ENCODE measurements at places on chromosomes 2 and 18.

DNA sequence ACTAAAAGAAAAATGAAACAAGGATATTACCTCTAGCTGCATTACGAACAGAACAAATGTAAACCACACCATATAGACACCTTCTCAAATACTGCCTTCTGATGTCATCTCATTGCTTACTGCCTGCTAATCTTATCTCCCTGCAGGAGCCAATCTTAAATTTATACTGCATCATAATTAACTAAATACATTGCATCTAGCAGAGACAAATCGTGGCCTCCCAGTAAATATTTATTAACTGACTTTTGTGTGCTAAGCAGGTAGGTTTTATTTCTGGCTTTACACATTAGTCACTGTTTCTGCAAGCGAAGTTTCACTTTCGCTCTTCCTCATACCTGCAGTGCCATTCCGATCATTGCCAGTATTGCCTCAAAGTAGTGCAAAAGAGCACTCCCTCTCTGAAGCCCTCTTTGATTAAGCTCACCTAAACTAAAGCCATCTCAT, 67.5 kb downstream of the SPATS2L start:
- no peak for DNase-seq

DNA sequence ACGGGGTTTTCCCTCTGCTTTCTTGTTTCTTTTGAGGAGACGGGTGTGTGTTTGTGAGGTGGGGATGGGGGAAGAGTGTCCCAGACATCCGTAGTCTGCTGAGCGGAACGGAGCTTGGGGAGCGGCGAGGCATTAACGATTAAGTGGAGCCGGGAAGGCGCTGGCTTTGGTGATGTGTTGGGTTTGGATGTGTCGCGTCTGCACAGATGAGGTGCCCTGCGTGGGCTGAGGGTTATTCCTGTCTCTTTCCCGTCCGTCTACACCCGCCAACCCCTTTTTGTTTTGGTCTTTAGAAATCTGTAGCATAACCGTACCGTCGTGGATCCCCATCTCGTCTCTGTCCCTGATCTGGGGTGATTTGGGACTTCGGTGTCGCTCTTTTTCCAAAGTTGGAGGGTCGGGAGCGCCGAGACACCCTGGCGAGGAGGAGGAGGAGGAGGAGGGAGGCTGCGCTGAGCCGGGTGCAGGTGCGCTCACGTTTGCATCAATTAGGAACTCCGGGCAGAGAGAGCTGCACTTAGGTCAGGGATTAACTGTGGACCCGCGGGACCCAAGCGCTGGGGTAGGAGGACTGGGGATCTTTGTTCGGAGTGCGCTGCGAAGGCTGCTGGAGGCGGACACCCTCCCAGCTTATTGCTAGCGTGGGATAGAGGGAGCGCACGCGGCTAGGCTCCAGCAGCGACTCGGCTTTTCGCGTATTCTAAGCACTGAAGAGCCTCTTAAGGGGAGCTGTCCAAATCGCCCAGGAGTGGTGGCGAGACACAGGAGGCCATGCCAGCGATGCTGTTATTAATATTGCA, 720.3 kb downstream of the DPP10 start:
- no peak for DNase-seq

DNA sequence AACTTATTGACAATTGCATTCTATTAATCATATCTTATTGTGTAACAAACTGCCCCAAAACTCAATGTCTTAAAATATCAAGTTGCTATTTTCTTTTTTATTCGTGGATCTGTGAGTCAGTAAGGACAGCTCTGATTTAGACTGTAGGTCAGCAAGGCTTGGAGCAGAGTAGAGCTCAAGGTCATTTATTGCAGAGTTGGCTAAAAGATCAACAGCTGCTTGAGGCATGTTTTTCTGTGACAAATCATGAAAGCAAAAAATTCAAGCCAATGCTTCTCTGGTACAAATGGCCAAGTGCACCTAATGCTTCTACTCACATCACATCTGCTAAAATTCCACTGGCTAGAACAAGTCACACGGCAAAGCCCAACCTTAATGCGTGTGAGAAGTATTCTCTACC, 497.7 kb upstream of the LRATD1 start:
- DNase-seq, result no peak

DNA sequence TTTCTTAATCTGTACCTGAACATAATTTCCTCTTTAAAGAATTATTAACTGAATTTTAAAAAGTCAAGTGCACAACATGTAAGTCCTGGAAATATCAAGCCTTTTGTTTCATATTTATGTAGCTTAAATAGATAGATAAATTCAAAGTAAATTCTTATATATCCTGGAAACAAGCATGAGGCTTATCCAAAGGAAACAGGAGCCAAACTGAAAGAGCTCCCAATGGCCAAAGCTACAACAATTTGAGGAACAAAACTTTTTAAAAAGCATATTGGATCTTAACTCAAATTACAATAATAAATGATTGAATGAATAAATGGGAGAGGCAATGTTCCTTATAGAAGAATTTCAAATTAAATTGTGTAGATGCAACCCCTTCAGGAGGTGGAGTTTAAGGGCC, 679.1 kb downstream of the METTL4 start:
- DNase-seq, result no peak

- no peak for DNase-seq
Observed at GRCh38 chr2:241933179-241933911, 63.8 kb downstream of the RTP5 start.

GRCh38 chr18:52344881-52345280, 4.9 kb downstream of the DCC start:
- no peak for DNase-seq

GRCh38 chr2:42103829-42104228, 56.0 kb downstream of the PKDCC start:
- no peak for DNase-seq

DNA sequence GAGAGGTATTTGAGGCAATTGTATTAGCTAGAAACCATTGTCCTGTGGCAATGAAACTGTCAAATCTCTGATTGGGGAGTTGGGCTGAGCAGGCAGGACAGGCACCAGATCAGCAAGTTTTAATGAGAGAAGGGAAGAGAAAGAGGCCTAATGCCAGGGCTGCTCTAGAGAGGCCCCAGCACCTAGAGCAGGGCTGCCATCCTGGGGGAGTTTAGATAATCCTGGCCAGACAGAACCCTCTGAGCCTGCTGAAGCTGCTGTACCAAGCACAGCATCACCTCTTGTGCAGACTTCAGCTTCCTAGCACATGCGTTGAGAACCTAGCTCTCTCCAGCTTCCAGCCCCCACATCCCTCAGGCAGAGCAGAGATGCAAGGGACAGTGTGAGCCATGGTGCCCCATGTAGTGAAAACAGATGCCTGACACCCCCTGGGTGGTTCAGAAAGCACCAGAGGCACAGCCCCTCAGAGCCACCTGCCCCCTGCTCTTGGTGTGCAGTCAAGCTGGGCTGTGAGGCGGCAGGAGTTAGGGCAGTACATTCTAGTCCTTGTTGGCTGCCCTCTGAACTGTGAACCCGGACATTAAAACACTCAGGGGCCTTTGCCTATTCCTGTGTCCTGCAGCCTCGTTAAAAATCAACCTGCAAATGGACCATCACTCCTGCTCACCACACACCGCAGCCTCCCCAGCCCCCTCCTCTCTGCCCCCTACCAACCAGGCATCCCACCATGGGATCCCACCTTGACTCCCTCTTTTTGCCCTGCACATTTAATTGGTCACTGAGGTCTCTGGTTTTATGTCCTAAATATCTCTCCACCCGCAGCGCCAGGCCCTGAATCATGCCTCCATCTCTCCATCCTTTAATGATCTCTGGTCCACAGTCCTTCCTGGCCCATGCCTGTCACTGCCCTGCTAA, 52.7 kb downstream of the ADD2 start:
- DNase-seq, result no peak

DNA sequence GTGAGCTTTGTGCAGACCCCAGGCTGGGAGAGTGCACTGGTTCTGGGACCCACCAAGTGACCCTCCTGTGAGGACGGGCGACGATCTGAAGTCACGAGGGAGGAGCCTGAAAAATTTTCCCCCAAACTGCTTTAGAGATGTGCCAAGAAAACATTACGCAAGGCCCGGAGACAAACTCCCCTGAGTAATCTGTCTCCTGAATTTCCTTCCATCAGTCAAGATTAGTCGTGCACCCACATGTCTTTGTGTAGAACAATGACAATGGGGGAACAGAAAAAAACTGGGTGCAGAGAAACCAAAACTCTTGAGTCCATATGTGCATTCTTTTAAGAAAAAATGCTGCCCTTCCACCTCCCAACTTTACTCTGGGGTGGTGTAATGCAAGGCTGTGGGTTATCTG, 12.6 kb upstream of the NCK2 start:
- DNase-seq, result no peak

DNA sequence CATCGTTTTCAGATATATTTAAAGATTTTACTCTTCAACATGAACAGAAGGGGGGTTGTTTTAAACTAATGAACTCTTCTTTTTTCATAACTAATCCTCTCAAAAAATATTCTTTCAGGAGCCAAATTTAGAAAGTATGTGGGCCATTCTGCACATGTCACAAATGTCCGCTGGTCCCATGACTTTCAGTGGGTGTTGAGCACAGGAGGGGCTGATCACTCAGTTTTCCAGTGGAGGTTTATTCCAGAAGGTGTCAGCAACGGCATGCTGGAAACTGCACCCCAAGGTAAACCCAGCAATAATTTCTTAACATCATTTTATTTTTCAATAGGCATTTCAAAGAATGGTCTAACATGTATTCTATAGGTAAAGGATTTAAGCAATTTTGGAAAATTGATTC, 136.0 kb downstream of the EML6 start:
- no peak for DNase-seq

DNA sequence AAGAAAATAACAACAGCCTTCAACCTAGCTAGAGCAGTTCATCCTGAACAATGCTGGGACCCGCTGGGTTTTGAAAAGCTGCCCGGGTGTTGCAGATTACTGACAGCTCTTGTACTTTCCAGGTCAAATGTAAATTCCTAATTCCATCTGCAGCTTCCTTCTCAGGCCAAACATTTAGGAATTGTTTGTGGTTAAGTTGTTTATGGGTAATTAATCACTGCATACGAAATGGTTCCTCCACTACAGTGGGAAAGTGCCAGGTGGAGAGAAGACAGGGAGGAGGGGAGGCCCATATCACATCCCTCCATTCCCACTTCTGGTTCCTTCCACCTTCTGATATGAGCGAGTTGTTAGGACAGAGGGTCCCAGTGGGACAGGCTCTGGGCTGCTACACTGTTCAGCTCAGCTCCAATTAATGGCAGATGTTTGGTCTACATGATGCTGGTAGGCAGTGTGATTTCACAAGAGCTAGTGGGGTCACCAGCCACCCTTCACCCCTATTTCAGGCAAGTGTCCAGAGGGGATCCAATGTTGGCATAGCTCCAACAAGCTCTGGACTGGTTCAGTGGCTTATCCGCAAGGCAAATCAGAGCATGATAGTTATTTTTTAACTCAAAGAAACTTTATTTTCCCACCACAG, 112.9 kb upstream of the ACAA2 start:
- no peak for DNase-seq

DNA sequence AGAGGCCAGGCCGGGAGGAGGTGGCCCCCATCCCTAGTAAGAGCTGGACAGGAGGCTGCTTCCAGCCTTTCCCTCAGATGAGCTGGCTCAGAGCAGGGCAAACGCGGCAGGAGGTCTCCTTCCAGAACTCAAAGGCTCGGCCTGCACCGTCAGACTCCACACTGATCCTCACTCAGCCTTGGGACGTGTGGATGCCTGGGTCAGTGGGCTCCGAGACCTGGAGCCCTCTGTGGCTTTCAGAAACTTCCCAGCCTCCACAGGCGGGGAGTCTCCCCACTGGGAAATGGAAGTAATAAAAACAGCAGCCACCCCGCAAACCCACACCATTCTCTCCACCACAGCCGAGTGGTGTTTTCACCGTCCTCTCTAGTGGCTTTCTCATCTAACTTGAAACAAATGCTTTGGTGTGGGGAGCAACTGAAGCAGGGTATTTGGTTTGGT, 54.3 kb downstream of the INPP5D start:
- DNase-seq, result no peak

GRCh38 chr2:154704991-154705390, 6.5 kb downstream of the KCNJ3 start:
- no peak for DNase-seq

DNA sequence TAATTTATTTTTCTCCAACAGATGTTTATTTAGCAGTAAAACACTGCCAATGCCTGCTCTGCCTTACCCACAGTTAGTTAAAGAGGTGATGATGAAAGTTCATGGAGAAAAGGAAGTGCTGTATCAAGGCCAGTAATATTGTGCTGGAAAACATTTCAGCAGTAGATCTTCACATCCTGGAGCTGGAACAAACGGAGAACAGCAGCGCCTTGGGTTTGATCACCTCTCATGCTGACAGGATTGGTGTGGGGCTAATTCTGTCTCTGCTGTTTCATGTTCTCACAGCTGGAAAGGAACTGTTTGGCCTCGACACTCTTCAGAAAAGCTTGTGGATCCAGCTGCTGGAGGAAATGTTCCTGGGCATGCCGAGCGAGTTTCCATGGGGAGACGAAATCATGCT, 61.5 kb upstream of the RPE start:
- DNase-seq, result no peak

DNA sequence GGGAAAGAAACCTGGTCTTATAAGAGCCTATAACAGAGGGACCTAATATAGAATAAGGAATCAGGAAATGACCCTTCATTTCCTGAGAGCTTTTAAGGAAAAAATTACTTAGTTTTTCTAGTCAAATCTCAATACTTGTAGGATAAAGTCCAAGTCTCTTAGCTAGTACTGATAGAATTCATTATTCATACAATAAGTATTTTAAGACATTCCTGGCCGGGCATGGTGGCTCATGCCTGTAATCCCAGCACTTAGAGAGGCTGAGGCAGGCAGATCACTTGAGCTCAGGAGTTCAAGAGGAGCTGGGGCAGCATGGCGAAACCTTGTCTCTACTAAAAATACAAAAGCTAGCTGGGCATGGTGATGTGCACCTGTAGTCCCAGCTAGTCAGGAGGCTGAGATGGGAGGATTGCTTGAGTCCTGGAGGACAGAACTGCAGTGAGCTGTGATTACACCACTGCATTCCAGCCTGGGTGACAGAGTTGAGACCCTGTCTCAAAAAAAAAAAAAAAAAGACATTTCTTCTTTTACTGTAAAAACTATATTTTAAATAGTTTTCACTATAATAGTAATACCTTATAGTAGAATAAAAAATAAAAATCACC, 3.2 kb downstream of the RAB3GAP1 start:
- DNase-seq, result no peak

DNA sequence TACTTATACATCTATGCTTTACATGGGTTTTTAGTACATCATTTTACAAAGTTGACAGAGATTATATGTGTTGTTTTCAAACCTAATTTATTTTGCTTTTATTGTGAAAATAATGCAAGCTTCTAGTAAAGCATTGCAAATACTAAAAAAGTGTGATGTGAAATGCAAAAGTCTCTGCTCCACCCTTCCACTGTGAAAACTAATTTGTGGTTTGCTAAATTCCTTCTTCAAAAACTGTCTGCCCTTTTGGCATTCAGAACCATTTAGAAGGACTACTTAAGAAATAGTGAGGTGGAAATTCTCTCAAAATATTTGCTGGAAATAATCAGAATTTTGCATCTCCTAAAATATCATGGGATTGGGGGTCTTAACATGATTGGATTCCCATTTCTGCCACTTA, 78.4 kb downstream of the CSRNP3 start:
- no peak for DNase-seq

GRCh38 chr2:54559593-54560145, 103.5 kb downstream of the SPTBN1 start:
- DNase-seq, result no peak

GRCh38 chr2:176415937-176416499, 146.8 kb downstream of the MTX2 start:
- DNase-seq, result no peak

GRCh38 chr2:69791045-69791444, 38.4 kb upstream of the GMCL1 start:
- no peak for DNase-seq

GRCh38 chr2:134290358-134290757, 36.5 kb downstream of the MGAT5 start:
- DNase-seq, result no peak

- no peak for DNase-seq
Observed at GRCh38 chr2:142870526-142870925, 6.9 kb upstream of the KYNU start.

Data from NCI-H2081 treated with DMSO at 0.1 percent for 48 hours (cell line).